ENCODE measurements at places on chromosomes 16 and 17. TPM values are rescaled to one million over a fixed set of nuclear protein-coding genes. Genes with fewer than 3 reads are reported as not detected.

The RCVRN gene
- total RNA-seq, result under 0.01 TPM

The KRT39 gene
- total RNA-seq, result not detected

The OR1A1 gene
- not detected for total RNA-seq

The DNAH9 gene
- not detected for total RNA-seq

The PLA2G10 gene
- total RNA-seq, result not detected

The RAPGEFL1 gene
- total RNA-seq, result 1.1 TPM

The ZP2 gene
- total RNA-seq, result not detected

The TPPP3 gene
- total RNA-seq, result 0.97 TPM

The RDM1 gene
- not detected for total RNA-seq

The TBC1D3H gene
- total RNA-seq, result not detected

The LDHD gene
- total RNA-seq, result 6.4 TPM

The SLC12A3 gene
- total RNA-seq, result not detected

The GRB7 gene
- 0.16 TPM for total RNA-seq

The PTGES3L gene
- not detected for total RNA-seq

The TMC7 gene
- 0.81 TPM for total RNA-seq

The KIF2B gene
- total RNA-seq, result not detected

The TP53TG3B gene
- total RNA-seq, result not detected

The TBKBP1 gene
- total RNA-seq, result 13.8 TPM

The ERAL1 gene
- total RNA-seq, result 41.9 TPM

The KRTAP9-4 gene
- not detected for total RNA-seq

The TP53TG3F gene
- total RNA-seq, result not detected

The SLC6A2 gene
- not detected for total RNA-seq

The SREBF1 gene
- 202 TPM for total RNA-seq

The SMTNL2 gene
- not detected for total RNA-seq

The TBC1D3C gene
- not detected for total RNA-seq

The SERPINF2 gene
- under 0.01 TPM for total RNA-seq

The TERB1 gene
- 0.16 TPM for total RNA-seq

The KRT23 gene
- 0.85 TPM for total RNA-seq

The FNDC8 gene
- total RNA-seq, result not detected

The CMTM2 gene
- not detected for total RNA-seq

The UNC45B gene
- total RNA-seq, result not detected

The C17orf107 gene
- total RNA-seq, result 5.8 TPM
